ENCODE measurements at places on chromosomes 11 and 22.
A peak's percentile ranks its signal among the peaks of the same experiment; 100 is the strongest.

- DNase-seq, result peak; percentile 58
Observed at GRCh38 chr11:131350872-131351271, 19.5 kb upstream of the NTM start.

- no peak for DNase-seq
Observed at GRCh38 chr11:122746050-122746478, 90.5 kb downstream of the UBASH3B start.

DNA sequence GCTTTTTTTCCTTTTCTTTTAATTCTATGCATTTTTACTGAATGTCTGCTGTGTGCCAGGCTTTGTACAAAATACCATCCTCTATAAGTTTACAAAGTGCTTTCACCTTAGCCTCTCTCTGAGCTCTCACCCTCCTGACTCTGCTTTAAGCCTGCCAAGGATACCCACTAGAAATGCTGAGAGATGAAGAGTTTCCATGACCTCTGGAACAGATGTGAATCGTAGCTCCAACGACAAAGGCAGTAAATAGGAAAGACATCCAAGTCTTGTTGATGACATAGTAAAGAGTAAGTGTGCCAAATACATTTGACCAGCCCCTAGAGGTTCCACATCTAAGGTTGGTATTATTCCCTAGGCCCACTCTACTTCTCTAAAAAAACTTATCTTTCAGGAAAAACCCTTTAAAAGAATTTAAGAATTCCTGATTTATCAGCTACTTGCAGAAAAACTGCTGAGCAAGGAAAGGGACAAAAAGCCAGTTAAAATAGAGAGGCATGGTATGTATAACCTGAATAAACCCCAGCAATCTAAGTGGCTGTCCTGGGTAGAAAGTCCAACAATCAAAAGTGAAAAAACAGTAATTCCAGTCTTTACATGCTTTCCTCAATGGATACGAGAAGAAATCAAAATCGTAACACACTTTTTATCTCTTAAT, 45.4 kb downstream of the GAB2 start:
- no peak for DNase-seq

- no peak for DNase-seq
Observed at GRCh38 chr22:25027959-25028840, 75.7 kb downstream of the KIAA1671 start.
